ENCODE measurements at places on chromosomes 4 and X.

- no peak for DNase-seq
Measured at GRCh38 chrX:73563738-73564068, 706 bp downstream of the CHIC1 start.

- no peak for DNase-seq
Measured at GRCh38 chr4:108702960-108703359, 52.6 kb downstream of the OSTC start.

DNA sequence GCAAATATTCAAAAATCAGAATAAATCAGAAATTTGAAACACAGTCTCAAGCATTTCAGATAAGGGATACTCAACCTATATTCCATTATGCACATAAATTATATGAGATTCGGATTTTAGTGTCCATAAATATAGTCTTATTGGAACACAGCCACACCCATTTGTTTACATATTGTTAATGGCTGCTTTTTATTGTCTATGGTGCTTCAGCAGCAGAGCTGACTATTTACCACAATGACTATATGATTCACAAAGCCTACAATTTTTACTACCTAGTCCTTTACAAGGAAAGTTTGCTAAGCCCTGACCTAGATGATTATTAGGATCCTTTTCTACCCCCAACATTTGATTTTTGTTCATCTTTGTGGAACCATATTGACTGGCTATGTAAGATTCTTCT lies 63.9 kb downstream of the IL1RAPL1 start:
- DNase-seq = no peak

DNA sequence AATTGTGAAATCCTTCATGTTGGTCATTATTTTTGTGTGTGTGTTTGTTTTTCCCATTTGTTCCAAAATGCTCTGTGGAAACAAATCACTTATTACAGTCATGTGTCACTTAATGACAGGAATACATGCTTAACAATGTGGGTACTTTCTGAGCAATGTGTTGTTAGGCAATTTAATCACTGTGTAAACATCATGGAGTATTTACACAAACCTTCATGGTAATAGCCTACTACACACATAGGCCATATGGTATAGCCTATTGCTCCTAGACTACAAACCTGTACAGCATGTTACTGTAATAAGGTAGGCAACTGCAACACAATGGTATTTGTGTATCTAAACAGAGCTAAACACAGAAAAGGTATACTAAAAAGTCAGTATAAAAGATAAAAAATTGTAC lies 388.9 kb upstream of the PPP1R2C start:
- DNase-seq = no peak

GRCh38 chr4:80092088-80092487 lies 19.1 kb upstream of the ANTXR2 start:
- no peak for DNase-seq

DNA sequence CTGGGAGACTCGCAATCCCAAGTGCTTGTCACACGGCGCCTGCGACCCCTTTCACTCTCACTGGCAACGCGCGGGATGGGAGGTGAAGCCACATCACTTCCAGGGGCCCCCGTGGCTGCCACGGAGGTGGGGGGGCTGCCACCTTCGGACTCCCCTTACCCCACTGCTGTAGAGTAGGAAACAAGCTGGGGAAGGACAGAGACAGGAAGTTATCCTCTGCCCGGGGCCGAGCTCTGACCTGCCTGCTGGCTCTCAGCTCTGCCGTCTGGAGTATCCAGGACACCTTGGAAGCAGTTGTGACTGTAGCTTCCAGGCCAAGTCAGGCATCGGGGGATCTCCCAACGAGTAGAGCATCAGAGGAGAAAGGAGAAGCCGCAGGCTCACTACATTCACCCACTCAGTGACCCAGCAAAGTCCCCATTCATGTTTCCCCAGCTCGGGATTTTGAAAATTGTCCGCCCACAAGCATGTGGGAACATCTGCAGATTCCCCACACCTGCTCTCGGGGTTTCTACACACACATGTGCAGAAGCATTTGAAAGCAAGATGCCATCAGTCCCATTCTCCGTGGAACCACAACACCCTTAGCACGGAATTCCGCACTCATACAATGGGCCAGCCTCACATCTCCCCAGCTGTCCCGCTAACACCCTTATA lies 10.8 kb downstream of the PDZD4 start:
- DNase-seq = no peak

- no peak for DNase-seq
Measured at GRCh38 chr4:158131027-158131426, 41.8 kb downstream of the GASK1B start.

- no peak for DNase-seq
Measured at GRCh38 chr4:4402966-4403365, 16.1 kb downstream of the NSG1 start.

GRCh38 chr4:174537634-174538033 lies 15.3 kb upstream of the HPGD start:
- no peak for DNase-seq

GRCh38 chrX:7147413-7147977 lies at the start of gene STS:
STS (plus strand) TSS chrX:7147712; CDS start chrX:7253200, 105,488 bp downstream.
- DNase-seq = no peak

- DNase-seq = no peak
Measured at GRCh38 chrX:45849261-45849862, 648.7 kb upstream of the DIPK2B start.

GRCh38 chr4:158624889-158625478 lies 46.7 kb downstream of the C4orf46 start:
- no peak for DNase-seq

GRCh38 chr4:158871335-158871724 lies 102.5 kb downstream of the FNIP2 start:
- DNase-seq = no peak

DNA sequence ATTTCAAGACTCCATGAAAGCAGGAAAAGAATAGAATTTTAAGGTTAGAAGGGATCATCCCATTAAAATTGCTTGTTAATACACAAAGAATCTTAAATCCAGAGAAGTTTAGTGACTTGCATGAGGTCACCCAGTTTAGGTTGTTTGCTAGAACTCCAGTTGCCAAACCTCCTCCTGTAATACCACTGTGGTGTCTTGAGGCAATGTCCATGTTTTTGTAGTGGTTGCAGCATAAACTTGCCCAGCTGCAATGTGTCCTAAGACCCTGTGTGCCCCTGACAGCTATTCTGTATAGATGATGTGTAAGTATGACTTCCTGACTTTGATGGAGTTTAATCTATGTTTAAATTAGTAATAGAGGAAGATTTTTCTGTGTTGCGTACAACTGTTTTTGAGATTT lies 6.3 kb downstream of the SFRP2 start:
- DNase-seq = no peak

DNA sequence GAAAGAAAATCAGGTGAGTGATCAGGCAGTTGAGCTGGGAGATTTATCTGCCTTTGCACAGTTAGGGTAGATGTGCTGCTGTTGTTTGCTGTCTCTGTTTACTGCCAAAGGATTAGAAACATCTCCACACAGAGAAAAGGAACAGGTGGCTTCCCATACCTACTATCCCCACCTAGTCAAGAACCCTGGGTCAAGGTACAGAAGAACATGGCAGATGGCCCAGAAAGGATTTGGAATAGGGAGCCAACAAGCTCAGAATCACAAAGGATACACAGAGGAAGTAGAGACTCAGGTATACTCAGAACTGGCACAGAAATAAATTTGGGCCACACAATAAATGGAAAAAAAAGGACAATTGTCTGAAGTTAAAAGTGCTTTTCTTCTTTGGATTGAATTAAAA lies 64.3 kb downstream of the TIGD2 start:
- no peak for DNase-seq

DNA sequence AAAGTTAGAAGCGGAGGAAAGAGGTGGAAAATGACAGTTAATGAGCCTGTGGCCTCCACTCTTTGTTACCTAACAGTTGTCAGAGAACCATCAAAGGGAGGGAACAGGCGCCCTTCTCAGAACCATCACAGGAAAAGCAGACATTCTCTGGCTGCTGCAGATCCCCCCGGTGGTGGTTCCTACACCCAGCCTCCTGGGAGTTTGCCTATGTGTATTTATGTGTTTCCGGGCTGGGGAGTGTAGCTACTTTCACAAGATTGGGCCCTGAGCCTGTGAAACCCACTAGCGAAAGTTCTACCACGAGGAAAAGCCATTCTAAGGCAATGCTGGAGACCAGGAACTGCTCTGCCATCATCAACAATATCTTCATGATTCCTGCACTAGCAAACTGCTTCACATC lies 52.7 kb upstream of the BCOR start:
- DNase-seq = no peak

DNA sequence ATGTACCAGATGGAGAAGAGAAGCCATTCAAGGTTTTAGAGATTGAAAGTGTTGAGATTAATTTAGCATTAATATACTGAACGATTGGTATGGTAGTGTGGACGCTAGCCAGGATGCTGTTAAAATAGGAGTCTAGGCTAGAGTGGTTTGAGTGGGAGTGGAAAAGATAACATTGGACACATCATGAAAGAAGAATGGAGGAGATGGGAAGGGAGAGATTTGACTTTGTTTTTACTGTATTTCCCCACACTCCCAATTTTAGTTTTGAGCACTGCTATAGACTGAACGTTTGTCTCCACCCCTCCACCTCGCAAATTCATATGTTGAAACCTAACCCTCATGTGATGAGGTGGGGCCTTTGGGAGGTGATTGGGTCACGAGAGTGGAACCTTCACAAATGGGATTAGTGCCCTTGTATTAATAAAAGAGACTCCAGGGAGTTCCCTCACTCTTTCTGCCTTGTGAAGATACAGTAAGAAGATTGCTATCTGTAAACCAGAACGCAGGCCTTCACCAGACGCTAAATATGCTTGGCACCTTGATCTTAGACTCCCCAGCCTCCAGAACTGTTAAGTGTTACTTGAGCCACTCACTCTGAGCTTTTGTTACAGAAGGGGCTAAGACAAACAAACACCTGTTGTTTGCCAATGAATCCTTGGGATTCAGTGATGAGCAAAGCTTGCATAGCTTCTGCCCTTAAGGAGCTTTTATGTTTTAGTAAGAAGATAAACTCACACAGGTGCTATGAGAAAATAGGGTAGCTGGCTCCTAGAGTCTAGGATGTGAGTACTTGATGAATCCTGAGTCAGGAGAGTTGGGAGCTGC lies 25.8 kb downstream of the USP9X start:
- DNase-seq = no peak

- DNase-seq = no peak
Measured at GRCh38 chr4:150782311-150782710, 200.4 kb downstream of the MAB21L2 start.

DNA sequence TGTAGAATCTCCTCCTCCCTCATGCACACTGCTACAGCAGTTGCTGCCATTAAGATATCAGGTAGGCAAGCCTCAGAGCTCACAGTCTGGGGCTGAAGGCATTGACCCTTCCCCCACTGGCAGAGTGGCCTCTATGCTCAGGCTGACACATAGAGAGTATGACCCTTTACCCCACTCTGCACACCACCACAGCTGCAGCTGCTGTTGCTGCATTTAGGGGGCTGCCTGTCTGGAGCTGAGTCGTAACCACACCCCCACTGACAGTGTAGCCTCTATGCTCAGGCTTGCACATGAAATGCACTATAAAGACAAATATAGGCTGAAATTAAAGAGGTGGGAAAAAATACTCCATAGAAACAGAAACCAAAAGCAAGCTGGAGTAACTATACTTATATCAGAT lies 289.3 kb upstream of the PABPC4L start:
- no peak for DNase-seq

- DNase-seq = no peak
Measured at GRCh38 chr4:182235021-182235795, 8.0 kb upstream of the TENM3 start.

- no peak for DNase-seq
Measured at GRCh38 chr4:2793586-2794485, 951 bp downstream of the SH3BP2 start.

DNA sequence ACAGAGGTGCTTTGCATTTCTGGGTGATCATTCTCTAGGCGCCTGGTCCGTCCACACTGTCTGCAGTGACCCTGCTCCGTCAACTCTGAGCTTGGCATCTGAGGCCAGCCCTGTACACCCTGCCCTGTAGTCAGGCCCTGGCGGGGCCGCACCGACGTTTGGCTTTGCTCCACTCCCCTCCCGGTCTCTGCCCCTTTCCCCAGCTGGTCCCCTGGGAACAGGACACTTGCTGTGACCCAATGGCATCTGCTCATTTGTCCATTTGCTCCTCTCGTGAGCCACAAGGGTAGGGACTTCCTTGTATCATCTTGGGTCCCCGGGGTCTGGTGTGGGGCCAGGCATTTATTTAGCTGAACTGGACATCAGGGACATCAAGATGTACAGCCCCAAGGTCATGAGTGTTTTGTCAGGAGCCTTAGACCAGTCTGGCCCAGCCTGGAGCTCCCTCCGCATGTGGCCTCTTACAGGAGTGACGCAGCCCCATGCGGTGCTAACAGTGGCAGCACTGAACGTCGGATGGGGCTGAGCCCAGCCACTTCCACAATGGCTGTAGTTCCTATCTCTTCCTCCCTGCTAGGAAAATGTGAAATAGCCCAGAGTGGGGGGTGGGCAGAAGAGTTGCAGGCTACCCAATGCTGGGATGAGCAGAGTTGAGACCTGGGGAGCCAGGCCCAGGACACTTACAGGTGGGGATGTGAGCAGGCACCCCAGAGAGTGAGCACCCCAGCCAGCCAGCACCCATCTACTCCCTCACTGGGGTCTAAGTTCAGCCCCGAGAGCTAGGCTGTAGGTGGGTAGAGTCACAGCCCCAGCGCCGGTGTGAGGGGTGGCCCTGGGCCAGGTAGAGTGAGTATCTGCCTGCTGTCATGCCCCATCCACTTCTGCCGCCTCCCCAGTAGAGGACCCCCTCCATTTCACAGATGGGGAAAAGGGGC lies 2.0 kb upstream of the SH3BP2 start:
- no peak for DNase-seq

DNA sequence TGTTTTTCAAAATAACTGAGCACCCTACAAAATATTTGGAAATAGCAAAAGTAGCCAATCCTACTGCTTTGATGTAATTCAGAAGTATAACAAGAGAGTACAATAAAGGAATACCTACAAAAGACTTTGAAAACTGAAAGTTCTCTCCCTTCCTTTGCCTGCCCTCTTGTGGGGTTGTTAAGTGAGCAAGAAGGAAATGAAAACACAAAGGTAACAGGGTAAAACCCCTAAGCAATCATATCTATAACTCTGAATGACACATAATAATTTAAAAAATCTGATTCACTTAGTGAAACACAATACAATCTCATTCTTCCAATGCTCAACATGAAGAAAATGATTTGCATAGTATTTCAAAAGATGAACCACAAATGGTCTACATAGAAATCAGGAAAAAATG lies 98.2 kb downstream of the FRYL start:
- no peak for DNase-seq

GRCh38 chrX:122566401-122566800 lies 617.7 kb upstream of the GRIA3 start:
- DNase-seq = no peak

DNA sequence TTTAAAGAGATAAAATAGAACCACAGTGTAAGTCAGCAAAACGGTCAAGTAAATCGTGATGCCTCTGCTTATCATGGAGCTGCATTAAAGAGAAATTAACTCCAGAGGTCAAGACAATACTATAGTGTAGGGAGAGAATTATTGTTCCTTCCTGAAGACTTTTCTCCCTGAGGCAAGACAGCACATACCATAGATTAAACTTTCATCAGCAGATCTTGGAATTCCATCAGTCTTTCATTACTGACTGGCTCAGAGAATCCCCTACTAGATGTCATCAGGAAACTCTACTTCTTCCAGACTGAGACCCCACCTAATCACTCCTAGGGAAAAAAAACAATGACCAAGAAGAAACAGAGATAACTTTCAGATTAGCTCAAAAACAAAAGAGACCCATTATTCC lies 131.3 kb downstream of the NSUN7 start:
- DNase-seq = no peak

Measured in GM18507 (cell line).